ENCODE measurements at places on chromosomes 13 and 19.

GRCh38 chr19:33203529-33203928 lies 9.4 kb downstream of the LRP3 start:
- DNase-seq, result no peak

- DNase-seq, result no peak
Measured at GRCh38 chr19:296476-297225, 5.4 kb upstream of the PLPP2 start.

- no peak for DNase-seq
Measured at GRCh38 chr13:91313581-91313980, 33.9 kb upstream of the MIR17HG start.

- DNase-seq, result no peak
Measured at GRCh38 chr13:74555651-74556420, 421.6 kb upstream of the KLF12 start.

GRCh38 chr19:16293118-16294091 lies 31.2 kb upstream of the KLF2 start:
- DNase-seq, result no peak

DNA sequence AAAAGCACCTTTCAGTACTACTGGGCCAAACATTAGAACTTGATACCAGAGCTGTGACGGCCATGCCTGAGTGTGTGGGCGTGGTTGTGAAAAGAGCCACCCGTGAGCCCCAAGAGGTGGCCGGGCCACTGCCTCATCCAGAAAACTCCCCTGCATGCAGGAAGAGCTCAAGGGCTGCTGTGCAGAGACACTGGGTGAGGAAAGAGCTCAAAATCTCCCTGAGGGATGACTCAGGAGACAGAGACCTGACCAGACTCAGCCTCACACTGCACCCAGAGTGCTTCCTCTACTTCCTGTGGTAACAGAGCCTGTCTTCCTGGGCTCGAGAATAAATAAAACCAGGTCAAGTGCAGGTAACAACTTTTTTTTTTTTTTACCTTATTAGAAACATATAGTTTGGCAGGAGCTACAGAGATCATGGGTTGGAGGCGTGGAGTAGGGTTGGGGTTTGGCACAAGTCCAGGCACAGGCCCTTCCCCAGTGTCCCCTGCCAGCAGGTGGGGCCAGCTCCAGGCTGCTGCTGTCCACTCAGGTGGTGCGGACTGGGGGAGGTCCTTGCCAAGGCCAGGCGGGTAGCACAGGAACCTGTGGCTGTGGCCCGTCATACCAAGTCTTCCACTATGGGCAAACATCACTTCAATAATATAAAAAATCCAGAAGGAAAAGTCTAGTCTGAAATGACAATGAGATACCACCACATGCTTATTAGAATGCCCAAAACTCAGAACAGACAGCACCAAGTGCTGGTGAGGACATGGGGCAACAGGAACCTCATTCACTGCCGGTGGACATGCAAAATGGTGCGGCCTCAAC lies 25.5 kb downstream of the ELL start:
- DNase-seq, result no peak

- DNase-seq, result no peak
Measured at GRCh38 chr13:44422755-44423643, 49.4 kb downstream of the SERP2 start.

GRCh38 chr19:574658-575526 lies 2.5 kb downstream of the BSG start:
- DNase-seq, result no peak

GRCh38 chr13:73556902-73557301 lies 498.1 kb downstream of the KLF5 start:
- DNase-seq, result no peak

DNA sequence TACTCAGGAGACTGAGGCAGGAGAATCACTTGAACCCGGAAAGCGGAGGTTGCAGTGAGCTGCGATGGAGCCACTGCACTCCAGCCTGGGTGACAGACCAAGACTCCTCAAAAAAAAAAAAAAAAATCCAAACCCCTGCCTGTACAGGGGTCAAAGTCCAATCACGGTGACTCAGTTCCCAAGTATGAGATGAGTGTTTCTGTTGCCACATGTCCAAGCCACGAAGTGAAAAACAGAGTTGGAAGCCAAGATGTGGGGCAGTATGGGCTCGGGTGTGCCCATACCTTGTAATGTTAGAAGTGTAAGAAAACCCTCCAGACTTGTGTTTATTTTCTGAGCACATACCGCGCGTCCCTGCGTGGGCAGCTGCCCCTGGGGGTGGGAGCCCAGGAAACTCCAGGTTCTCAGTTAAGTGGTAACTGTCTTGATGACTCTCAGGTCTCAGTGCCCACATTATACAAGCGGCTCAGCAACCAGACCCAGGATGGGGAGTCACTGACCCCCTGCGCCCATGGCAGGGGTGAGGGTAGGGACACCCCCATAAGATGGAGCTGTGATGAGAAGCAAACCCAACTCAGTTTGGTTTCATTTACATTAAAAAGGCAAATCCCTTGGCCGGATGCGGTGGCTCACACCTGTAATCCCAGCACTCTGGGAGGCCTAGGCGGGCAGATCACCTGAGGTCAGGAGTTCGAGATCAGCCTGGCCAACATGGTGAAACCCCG lies 1.2 kb upstream of the GPX4 start:
- no peak for DNase-seq

GRCh38 chr19:54653181-54653809 lies 9.5 kb upstream of the LILRB4 start:
- DNase-seq, result peak; percentile 40

GRCh38 chr13:110471833-110472162 lies 89.7 kb downstream of the RAB20 start:
- DNase-seq, result no peak

- DNase-seq, result no peak
Measured at GRCh38 chr13:110458594-110459365, 102.7 kb downstream of the RAB20 start.

GRCh38 chr19:40641281-40641680 lies 40.1 kb downstream of the LTBP4 start:
- no peak for DNase-seq

- DNase-seq, result no peak
Measured at GRCh38 chr19:19319732-19320360, 463 bp downstream of the SUGP1 start.

DNA sequence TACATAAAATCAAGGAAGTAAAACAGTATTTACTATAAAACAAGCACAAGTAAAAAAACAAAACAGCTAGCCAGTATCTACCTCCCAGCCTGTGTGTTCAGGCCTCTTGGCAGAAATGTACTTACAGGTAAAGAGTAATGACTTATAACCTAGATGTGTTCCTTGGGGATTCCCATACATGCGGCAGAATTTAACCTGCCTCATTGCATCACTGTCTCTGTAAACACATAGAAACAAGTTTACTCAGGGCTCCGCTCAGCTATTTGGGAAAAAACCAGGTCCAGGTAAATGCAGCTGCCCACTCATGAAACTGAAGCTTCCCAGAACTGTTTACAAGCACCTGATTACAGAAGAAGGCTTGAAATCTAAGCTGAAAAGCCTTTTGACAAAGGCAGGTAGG lies 50.7 kb upstream of the SERP2 start:
- DNase-seq, result no peak

GRCh38 chr13:74132776-74133656 lies 1.2 kb downstream of the KLF12 start:
- peak; percentile 51 for DNase-seq

DNA sequence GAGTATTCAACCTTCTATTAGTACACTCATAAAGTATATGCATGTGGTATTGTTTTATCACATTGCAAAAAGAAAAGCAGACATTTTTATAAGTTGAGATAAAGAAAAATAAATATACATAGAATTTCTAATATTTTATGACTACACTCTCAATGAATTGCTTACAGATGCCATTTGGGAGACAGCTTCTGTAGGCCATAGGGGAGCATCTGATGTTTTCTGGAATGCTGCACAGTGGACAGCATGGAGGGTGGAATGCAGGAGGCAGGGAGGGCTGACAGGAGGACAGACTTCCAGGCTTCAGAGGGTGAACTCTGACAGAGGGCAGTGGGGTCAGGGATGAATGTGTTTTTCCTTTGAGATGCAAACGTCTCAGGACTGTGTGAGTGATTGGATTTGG lies 45.8 kb downstream of the MIPEP start:
- DNase-seq, result no peak

GRCh38 chr13:89343165-89343564 lies 1672.0 kb downstream of the SLITRK5 start:
- DNase-seq, result no peak

DNA sequence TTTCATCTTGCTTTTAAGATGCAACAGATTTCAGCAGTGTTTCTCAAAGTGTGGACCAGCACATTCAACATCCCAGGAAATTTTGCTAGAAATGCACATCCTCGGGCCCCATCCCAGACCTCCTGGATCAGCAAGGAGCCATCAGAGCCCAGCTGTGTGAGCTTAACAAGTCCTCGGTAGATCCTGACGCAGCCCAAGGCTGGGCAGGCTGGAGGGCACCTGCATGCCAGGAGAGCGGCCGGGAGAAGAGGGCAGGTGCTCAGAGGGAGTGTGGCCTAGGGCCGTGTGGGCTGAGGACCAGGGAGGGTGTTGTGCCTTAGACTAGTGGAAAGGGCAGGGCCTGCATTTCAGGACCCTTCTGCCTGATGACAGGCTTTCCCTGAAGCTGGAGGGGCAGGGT lies 2.2 kb upstream of the MCF2L start:
- DNase-seq, result no peak

- no peak for DNase-seq
Measured at GRCh38 chr13:28421676-28422410, 73.1 kb downstream of the FLT1 start.

GRCh38 chr13:70874636-70875035 lies 766.4 kb upstream of the KLHL1 start:
- no peak for DNase-seq

DNA sequence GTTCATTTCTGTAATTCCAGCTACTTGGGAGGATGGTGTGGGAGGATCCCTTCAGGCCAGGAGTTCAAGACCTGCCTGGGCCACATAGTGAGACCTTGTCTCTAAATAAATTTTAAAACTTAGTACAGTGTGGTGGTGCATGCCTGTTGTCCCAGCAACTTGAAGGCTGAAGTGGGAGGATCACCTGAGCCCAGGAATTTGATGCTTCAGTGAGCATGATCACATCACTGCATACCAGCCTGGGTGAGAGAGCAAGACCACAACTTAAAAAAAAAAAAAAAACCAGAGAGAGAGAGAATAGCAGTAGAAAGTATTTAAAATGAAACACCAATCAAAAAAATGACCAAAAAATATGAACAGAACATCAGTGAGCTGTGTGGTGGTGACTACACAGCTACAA lies 7.1 kb upstream of the ZNF823 start:
- no peak for DNase-seq

DNA sequence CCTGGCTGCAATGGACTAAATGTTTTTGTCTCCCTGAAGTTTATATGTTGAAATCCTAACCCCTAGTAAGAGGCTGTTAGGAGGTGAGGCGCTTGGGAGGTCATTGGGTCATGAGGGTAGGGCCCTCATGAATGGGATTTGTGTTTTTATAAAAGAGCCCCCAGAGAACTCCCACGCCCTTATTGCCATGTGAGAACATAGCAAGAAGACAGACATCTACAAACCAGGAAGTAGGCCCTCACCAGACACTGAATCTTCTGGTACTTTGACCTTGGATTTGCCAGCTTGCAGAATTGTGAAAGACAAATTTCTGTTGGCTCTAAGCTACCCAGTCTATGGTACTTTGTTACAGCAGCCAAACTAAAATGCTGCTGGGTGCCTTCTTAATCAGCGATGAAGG lies 96.1 kb upstream of the SPATA13 start:
- no peak for DNase-seq

- DNase-seq, result no peak
Measured at GRCh38 chr13:77325371-77325980, 1.4 kb downstream of the MYCBP2 start.

GRCh38 chr13:94664889-94665288 lies 47.5 kb downstream of the SOX21 start:
- no peak for DNase-seq
